Activated T-cell treated with anti-CD3 and anti-CD28 coated beads, Interleukin-2, amount 50 U/mL, for 72 hours (primary cell): ENCODE measurements at places on chromosomes 5 and 9. TPM values are rescaled to one million over a fixed set of nuclear protein-coding genes. Genes with fewer than 3 reads are reported as not detected.

- no peak for DNase-seq
- peak overlapping the region; percentile 81 for H3K27ac ChIP-seq
- no peaks in the 10 kb centered on the region for H3K27me3 ChIP-seq
- H3K36me3 ChIP-seq, result no peaks in the 10 kb centered on the region
- peaks cover 43% of the 10 kb centered on the region for H3K4me1 ChIP-seq
- peak overlapping the region; percentile 90 for H3K4me3 ChIP-seq
These were observed 80.7 kb downstream of the PTPDC1 start for GRCh38 chr9:94164806-94165549.

DNA sequence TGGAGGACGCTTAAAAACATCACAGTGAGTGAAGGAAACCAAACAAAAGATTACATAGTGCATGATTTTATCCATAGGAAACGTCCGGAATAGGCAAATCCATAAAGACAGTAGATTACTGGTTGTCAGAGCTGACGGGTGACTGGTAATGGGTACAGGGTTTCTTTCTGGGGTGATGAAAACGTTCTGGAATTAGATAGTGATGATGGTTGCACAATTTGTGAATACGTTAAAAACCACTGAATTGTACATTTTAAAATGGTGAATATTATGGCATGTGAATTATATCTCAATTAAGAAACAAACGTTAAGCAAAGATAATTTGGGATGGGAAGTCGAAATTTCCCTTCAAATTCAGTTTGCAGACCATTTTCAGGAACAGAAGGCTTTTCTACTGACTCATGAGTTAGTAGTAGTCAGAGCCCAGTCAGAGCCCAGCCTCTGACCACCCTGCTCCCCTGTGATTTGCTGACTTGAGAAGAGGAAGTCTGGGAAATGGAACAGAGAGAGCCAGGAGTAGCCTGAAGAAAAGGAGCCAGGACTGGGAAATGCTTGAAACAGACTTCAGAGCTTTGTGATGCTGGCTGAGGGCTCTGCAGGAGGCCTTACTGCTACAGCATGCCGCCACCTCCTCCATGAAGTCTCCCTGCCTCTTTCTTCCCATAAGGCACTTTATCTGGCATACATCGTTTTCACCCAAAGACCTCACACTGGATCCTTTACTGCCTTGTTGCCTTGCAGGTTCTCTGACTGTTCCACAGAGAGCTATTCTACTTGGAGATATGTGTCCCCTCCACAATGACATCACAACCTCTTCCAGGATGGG is 46.4 kb upstream of the CTNNA1 start:
- no peak for DNase-seq
- no peaks in the 10 kb centered on the region for H3K36me3 ChIP-seq
- no peaks in the 10 kb centered on the region for H3K4me1 ChIP-seq
- H3K27me3 ChIP-seq, result peaks cover 76% of the 10 kb centered on the region
- H3K4me3 ChIP-seq, result no peak overlapping the region
- no peak overlapping the region for H3K27ac ChIP-seq

DNA sequence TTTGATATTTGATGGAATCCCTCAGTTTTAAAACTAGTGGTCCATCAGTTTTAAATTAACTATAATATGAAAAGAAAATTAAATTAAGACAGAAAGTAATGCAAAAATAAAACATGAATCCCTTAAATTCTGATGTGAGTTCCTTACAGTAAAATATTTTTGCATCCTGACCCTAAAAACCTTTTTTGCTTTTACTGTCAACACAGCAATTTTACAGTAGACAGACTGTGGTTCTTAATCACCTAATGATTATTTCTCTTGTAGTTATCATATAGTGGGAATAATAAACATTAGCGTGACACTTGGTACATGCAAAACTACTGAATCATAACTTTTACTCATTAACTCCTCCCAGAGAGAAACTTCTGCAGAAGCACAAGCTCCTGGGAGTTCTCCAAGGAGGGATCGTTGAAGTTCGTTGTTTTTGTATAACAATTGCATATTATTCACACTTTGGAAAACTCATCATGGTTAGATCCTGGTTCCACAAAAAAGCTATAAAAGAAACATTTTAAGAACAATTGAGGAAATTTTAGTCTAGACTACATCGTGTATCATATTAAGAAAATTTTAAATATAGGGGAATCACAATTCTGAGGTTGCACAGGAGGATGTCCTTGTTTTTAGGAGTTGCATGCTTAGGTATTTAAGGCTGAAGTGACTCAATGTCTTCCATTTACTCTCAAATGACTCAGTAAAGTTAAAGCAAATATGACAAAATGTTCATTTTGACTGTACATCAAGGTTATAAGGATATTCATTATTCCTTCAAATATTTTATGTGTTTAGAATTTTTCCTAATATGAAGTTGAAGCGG is 88.2 kb upstream of the NIPAL4 start:
- peaks cover 6% of the 10 kb centered on the region for H3K36me3 ChIP-seq
- no peaks in the 10 kb centered on the region for H3K27me3 ChIP-seq
- DNase-seq, result no peak
- H3K4me3 ChIP-seq, result no peak overlapping the region

- no peaks in the 10 kb centered on the region for H3K27me3 ChIP-seq
- peak overlapping the region; percentile 88 for H3K27ac ChIP-seq
- H3K36me3 ChIP-seq, result peaks cover 32% of the 10 kb centered on the region
- H3K4me3 ChIP-seq, result no peak overlapping the region
These were observed 29.6 kb downstream of the RC3H2 start for GRCh38 chr9:122875523-122875922.

The QRFP gene
- total RNA-seq, result not detected

DNA sequence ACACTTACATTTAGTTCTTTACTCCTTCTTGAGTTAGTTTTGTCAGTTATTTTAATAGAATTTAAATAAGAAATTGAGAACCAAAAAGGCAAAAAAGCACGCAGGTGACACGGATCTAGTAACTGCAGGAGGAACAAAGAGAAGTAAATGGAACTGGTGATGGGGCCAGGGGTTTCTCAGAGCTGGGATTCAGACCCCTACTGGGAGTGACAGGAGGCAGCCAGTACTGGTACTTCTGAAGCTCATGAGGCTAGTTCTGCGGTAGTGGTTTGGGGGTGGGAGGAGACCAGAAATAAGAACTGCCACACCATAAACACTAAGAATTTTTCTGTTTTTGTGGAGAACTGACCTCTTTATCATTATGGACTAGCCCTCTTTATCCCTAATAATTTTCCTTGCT is 48.2 kb downstream of the OXCT1 start:
- no peak overlapping the region for H3K27ac ChIP-seq
- H3K36me3 ChIP-seq, result peaks cover 13% of the 10 kb centered on the region
- DNase-seq, result no peak
- peaks cover 5% of the 10 kb centered on the region for H3K4me1 ChIP-seq
- H3K27me3 ChIP-seq, result no peaks in the 10 kb centered on the region

The F12 gene
- total RNA-seq, result 6.7 TPM

DNA sequence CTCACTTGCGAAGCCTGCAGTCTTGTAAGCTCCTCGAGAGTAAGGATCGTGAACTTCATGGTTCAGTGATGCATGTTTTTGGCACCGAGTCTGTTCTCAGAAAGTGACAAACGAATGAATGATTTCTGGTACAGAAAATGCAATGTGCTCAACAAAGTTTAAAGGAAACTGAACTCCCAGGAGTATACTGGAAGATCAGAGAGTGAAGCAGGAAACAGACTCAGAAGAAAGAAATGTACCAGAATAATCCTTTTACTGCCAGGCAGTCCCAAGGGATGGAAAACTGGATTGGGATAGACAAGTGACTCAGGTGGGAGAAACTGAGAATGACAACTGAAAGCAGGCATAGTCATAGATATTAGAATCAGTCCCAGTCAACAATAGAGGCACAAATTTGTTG is 420.6 kb downstream of the CTNND2 start:
- no peaks in the 10 kb centered on the region for H3K36me3 ChIP-seq
- DNase-seq, result no peak
- no peak overlapping the region for H3K4me3 ChIP-seq
- H3K4me1 ChIP-seq, result no peaks in the 10 kb centered on the region
- no peaks in the 10 kb centered on the region for H3K27me3 ChIP-seq

- H3K27ac ChIP-seq, result no peak overlapping the region
- DNase-seq, result no peak
- H3K36me3 ChIP-seq, result no peaks in the 10 kb centered on the region
- H3K27me3 ChIP-seq, result peaks cover 31% of the 10 kb centered on the region
These were observed 607.4 kb downstream of the KIF4B start for GRCh38 chr5:155620821-155621410.

- no peaks in the 10 kb centered on the region for H3K27me3 ChIP-seq
- peaks cover 3% of the 10 kb centered on the region for H3K36me3 ChIP-seq
- DNase-seq, result no peak
- no peaks in the 10 kb centered on the region for H3K4me1 ChIP-seq
- no peak overlapping the region for H3K27ac ChIP-seq
These were observed 948.5 kb downstream of the TLE4 start for GRCh38 chr9:80520231-80520630.

GRCh38 chr9:2055203-2055658 is 40.1 kb downstream of the SMARCA2 start:
- peak overlapping the region; percentile 66 for H3K27ac ChIP-seq
- H3K4me3 ChIP-seq, result no peak overlapping the region
- no peaks in the 10 kb centered on the region for H3K27me3 ChIP-seq

- no peak overlapping the region for H3K27ac ChIP-seq
- peaks cover 5% of the 10 kb centered on the region for H3K36me3 ChIP-seq
- H3K4me3 ChIP-seq, result no peak overlapping the region
- H3K27me3 ChIP-seq, result peaks cover 43% of the 10 kb centered on the region
- no peak for DNase-seq
These were observed 1.9 kb downstream of the LPAR1 start for GRCh38 chr9:111036429-111036789.

DNA sequence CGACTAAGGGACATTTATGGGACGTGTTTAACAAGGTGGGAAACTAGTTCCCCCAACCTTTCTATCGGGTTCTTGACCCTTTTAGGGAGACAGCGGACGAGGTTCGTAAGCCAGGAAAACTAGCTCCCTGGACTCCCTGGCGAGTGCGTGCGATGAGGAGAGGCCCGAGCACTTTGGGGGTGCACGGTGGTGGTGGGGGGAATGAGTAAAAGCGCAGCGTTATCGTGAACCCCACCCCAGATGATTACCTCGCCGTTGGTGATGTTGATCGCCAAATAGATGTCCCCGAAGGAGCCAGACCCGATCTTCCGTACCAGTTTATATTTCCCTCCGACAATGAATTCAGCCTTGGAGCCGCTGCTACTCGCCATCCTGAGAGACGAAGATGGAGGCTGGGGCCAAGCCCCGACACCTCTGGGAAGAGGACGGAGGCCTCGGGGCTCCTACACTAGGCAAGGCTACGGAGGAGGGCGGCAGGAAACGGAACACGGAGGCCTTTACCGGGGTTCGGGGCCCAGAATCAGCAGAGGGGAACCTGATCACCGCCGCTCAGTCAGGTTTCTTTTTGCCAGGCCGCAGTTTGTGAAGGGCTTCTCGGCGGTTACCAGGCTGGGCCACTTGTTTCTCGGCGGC is 529 bp downstream of the CSNK1A1 start:
- peak overlapping the region; percentile 100 for H3K27ac ChIP-seq
- no peak for DNase-seq
- H3K4me3 ChIP-seq, result peak overlapping the region; percentile 98

DNA sequence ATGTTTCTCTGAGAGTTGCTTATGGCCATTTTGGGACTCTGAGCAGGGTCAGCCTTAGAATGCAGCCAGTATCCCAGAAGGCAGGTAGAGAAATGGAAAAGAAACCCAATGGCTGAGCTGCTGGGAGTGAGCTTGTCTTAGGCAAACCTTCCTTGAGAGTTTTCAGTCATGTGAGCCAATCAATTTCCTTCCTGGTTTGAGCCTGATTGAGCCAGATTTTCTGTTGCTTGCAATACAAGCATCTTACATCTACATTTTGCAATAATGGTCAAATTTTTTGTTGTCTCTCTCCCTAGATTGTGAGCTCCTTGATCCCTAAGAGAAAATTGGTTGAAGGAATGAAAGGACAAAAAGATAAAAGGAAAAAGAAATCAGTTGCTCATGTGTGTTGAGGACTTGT is 155.3 kb downstream of the SNX18 start:
- no peaks in the 10 kb centered on the region for H3K27me3 ChIP-seq
- H3K36me3 ChIP-seq, result no peaks in the 10 kb centered on the region
- no peak overlapping the region for H3K27ac ChIP-seq
- DNase-seq, result no peak

GRCh38 chr5:17928581-17928981 is 294.3 kb downstream of the TAF11L14 start:
- H3K27ac ChIP-seq, result no peak overlapping the region
- no peaks in the 10 kb centered on the region for H3K27me3 ChIP-seq
- no peak overlapping the region for H3K4me3 ChIP-seq

- DNase-seq, result no peak
- no peaks in the 10 kb centered on the region for H3K27me3 ChIP-seq
- peaks cover 19% of the 10 kb centered on the region for H3K4me1 ChIP-seq
- H3K27ac ChIP-seq, result peak overlapping the region; percentile 32
- no peak overlapping the region for H3K4me3 ChIP-seq
These were observed 94.9 kb downstream of the DENND1A start for GRCh38 chr9:123834889-123835562.

- H3K36me3 ChIP-seq, result peaks cover 6% of the 10 kb centered on the region
- no peak overlapping the region for H3K4me3 ChIP-seq
- no peak overlapping the region for H3K27ac ChIP-seq
- no peak for DNase-seq
These were observed 58.8 kb downstream of the CAAP1 start for GRCh38 chr9:26833792-26834191.

DNA sequence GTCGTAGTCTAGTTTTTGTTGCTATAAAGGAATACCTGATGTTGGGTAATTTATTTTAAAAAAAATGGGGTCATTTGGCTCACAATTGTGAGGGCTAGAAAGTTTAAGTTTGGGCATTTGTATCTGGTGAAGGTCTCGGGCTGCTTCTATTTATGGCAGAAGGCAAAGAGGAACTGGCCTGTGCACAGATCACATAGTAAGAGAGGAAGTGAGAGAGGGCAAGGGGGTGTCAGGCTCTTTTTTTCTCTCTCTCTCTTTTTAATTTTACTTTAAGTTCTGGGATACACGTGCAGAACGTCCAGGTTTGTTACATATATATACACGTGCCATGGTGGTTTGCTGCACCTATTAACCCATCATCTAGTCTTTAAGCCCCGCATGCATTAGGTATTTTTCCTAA is 453.3 kb downstream of the DIRAS2 start:
- no peak for DNase-seq
- no peak overlapping the region for H3K27ac ChIP-seq
- peaks cover 3% of the 10 kb centered on the region for H3K36me3 ChIP-seq
- peaks cover 5% of the 10 kb centered on the region for H3K4me1 ChIP-seq
- no peak overlapping the region for H3K4me3 ChIP-seq
- H3K27me3 ChIP-seq, result peaks cover 7% of the 10 kb centered on the region

The FGF10 gene
- total RNA-seq, result not detected

DNA sequence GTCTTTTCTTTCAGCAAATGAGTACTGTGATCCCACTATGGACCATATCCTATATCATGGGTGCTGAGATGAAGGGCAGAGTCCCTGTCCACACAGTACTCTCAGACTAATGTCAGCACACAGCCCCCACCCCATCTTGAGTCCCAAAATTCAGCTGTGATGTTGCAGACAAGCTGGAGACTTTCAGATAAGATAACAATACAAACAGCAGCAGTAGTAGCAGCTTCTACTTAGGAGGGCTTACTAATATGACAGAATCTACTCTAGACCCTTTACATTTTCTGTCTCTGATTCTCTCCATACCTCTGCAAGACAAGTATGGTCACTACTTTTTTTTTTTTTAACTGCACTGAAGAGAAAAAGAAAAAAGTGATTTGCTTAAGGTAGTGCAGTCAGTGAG is 129.1 kb upstream of the TRIM32 start:
- no peak overlapping the region for H3K4me3 ChIP-seq
- H3K27ac ChIP-seq, result no peak overlapping the region
- no peaks in the 10 kb centered on the region for H3K27me3 ChIP-seq
- no peak for DNase-seq

GRCh38 chr5:180251887-180252286 is 40.0 kb downstream of the MAPK9 start:
- no peak for DNase-seq
- H3K27me3 ChIP-seq, result no peaks in the 10 kb centered on the region
- no peak overlapping the region for H3K27ac ChIP-seq
- H3K4me1 ChIP-seq, result no peaks in the 10 kb centered on the region
- H3K4me3 ChIP-seq, result no peak overlapping the region
